ENCODE measurements at places on chromosomes 12 and 14.

DNA sequence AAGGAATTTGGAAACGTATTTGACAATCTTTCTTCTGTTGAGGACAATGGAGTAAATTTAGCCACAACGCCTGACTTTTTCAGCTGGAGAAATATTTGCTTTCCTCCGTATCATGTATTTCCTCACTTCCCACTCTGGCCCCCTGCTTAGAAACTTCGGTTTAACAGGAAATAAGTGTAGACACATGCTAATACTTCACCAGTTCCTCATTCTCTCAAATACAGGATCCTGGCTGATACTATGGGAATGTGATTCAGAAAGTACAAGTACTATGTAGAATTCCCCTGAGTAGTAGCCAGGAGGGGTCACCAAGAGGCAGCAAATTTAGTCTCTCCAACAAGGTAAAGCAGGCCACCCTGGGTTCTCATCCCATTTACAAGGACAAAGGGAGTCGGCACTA is 58.0 kb downstream of the FAR2 start:
- DNase-seq = no peak

DNA sequence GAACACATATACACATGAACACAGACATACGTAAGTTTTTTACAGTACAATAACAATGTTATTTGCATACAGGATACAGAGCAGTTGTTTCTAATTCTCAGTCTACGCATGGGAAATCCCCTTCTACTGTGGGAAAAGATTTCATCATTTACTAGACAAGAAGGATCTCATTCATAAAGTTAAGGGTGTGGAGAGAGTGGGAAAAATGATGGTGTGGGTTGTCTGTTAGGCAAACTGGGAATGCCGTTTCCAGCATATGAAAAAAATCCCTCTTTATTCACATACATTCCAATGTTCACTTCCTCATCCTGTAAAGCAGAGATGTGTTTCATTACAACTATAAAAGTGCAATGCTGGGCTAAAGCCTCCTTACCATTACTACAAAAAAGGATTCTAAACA is 120.9 kb downstream of the SINHCAF start:
- no peak for DNase-seq

- DNase-seq = no peak
These were observed 44.3 kb upstream of the KTN1 start for GRCh38 chr14:55535516-55536203.

GRCh38 chr12:8692573-8692972 is 5.2 kb upstream of the RIMKLB start:
- DNase-seq = no peak

GRCh38 chr12:17266856-17267255 is 660.9 kb upstream of the LMO3 start:
- no peak for DNase-seq

DNA sequence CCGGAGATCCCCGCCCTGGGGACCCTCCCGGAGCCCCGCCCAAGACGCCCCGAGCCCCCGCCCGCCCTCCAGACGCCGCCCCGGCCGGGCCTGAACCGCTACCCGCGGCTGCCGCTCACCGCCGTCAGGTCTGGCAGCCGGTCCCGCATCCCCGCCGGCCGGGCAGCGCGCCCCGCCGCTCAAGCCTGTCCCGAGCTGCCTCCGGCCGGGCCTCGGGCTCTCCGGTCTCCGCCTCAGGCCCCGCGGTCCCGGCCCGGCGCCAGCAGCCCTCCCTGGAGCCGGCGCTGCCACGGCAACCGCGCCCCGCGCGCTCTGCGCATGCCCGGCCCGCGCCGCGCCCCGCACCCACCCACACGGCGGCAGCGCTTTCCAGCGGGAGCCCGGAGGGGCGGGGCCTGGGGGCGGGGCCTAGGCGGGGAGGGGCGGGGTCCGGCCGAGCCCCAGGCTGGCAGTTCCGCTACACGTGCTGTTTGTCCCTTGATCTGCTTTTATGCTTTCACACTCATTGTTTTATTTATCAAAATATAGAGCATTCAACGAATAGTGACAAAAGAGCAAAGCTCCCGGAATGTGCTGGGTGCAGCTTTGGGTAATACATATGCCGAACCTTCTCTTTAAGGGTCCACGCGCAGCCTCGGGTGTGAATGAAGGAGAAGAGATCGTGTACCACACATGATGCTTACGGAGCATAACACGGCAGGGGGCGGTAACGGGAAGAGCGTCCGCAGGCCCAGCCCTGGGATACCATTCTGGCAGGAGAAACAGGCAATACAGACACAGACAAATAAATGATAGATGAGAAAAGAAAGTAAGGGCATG is at the start of gene STX2:
Gene STX2, minus strand, starts transcription at position 300 of the 819 bp plus-strand sequence. Its CDS starts 151 bp downstream, at position 149.
- peak; percentile 83 for DNase-seq

GRCh38 chr14:100472491-100472890 is 114.7 kb downstream of the BEGAIN start:
- no peak for DNase-seq

- DNase-seq = no peak
These were observed 12.0 kb downstream of the TFCP2 start for GRCh38 chr12:51160814-51161459.

DNA sequence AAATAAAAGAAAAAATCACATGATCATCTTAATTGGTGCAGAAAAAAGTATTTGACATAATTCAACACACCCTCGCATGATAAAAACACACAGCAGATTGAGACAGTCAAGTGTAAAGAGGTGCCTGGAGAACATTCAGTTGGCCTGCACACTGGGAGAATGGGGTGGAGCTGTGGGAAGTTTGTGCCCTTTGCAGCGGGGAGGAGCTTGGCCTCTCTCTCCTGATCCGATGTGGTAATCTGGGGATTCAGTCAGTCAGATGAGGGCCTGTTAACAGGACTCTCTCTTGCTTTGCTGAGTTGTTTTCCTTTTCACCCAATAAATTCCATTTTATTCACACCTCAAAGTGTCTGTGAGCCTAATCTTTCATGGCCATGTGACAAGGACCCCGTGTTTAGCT is 5.9 kb downstream of the SERPINA6 start:
- no peak for DNase-seq

GRCh38 chr14:26663506-26663905 is 65.7 kb upstream of the NOVA1 start:
- DNase-seq = no peak

DNA sequence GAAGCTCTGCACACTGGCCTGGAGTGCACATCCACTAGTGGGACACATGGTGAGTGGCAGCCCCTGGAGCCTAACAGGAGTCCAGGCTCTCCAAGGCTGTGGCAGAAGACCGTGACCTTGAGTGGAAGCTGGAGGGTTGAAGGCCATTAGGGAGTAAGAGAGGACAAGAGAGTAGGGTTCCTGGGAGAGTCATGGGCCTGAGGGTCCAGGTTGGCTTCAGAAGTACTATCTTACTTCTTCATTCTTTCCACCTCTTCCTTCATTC is 406 bp downstream of the IL23A start:
- DNase-seq = no peak

All from stimulated activated CD4-positive, alpha-beta T cell treated with anti-CD3 and anti-CD28 coated beads, Interleukin-2, amount 100 ng/mL, for 48 hours (primary cell).